ENCODE measurements at places on chromosomes 16 and 17.

- no peak for DNase-seq
Measured at GRCh38 chr17:77716289-77716926, 242.1 kb upstream of the TNRC6C start.

- DNase-seq: no peak
Measured at GRCh38 chr16:81526935-81527334, 82.3 kb downstream of the CMIP start.

- DNase-seq: peak; percentile 33
Measured at GRCh38 chr17:17205368-17206123, 587 bp downstream of the PLD6 start.

DNA sequence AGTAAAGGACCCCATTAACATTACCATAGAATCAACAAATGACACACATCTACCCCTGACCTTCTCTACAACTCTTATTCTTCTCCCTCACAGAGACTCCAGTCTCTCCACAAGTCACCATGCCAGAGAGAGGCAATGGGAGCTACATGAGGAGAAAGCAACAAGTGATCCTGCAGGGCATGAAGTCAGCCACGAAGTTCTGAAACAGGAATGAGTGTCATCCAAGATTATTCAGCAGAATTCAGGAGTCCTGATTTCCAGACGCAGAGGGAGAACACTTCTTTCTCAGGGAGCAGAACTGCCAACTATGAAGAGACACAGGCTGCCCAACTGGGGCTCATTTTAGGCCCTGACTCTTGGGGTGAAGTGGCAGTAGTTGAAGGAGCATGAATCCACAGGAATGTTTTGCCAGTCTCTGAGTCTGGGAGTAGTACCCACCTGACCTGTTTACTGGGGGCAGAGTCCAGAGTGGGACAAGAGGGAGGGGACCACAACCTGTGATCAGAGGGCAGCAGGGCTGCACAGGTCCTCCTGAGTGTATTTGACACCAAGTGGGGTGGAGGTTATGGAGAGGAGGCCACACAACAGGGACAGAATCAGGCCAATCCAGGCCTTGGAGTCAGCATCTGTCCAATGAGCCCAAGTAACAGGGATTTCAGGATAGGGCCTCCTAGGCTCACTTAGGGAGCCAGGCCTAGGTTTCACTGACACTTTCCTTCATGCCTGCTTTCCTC is 2.4 kb upstream of the MTMR4 start:
- no peak for DNase-seq

DNA sequence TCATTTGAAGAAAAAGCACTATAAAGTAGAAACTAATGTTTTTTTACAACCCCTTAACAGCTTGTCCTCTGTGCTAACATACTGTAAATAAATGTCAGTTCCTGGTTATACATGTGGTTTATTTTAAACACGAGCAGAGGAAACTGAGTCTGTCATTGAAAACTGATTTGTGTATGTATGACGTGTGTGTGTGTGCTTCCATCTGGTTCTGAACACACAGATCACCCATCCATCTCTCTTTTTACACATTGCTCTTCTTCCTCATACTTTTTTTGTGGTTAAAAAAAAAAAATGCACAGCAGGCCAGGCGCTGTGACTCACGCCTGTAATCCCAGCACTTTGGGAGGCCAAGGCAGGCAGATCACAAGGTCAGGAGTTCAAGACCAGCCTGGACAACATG is 49.5 kb downstream of the ZNF423 start:
- no peak for DNase-seq

- no peak for DNase-seq
Measured at GRCh38 chr17:82559566-82560251, 40.2 kb downstream of the FOXK2 start.

DNA sequence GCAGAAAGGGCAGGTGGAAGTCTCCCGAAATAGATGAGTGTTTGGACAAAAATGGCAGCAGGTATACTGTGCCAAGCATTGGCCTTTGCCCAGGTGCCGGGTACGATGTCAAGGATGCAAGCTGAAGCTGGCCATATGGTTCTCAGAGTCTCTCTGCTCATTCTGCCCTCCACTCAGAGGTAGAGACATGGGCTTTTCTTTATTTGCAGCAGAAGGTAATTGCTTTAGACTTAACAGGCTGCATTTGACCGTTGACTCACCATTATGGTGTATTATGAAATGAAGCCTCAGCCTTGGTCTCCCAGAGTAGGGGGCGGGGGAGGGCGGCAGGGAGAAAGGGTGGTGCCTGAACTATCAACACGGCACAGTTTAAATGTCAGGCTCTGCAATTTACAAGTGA is 969.1 kb upstream of the EEF2KMT start:
- no peak for DNase-seq

DNA sequence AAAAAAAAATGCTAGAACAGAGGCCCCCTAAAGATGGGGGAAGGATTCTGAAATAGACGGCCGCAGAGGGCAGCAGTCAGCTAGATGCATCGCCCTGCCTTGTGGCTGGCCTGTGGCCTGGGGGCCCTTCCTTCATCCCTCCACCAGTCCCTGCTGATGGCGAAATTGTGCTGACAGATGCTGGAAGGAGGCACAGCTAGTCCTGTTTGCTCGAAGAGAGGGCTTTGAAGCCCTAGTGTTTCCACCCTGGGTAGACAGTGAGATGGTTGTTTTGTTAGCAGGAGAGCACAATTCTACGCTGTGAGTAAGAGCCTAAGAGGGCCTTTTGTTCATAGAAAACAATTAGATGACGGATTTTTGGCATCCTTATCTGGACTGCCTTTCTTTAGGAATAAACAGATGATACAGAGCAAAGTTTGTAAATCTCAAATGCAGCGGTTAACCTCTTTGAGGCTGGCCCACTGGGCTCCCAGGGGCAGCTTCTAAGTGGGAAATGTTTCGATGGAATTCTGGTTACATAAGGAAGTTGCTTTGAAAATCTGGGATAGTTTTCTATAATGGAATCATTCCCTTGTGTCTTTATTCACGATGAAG is 23.0 kb downstream of the VPS35L start:
- DNase-seq: no peak

Data from activated CD4-positive, alpha-beta T cell treated with anti-CD3 and anti-CD28 coated beads, Interleukin-2, amount 50 U/mL, for 24 hours (primary cell).